ENCODE measurements at places on chromosomes 16 and 17. TPM values are rescaled to one million over a fixed set of nuclear protein-coding genes. Genes with fewer than 3 reads are reported as not detected.

Gene TEDC2
- 1.7 TPM for total RNA-seq

Gene NFATC2IP
- total RNA-seq: 15.4 TPM

Gene HSPB9
- not detected for total RNA-seq

Gene HEATR3
- total RNA-seq: 23.9 TPM

Gene SLC38A8
- total RNA-seq: not detected

Gene EPOP
- 0.33 TPM for total RNA-seq

Gene CCL1
- total RNA-seq: not detected

Gene GAS2L2
- not detected for total RNA-seq

Gene CRYBA1
- not detected for total RNA-seq

Gene EVPL
- not detected for total RNA-seq

Gene TP53TG3C
- not detected for total RNA-seq

Gene FBXL16
- not detected for total RNA-seq

Data from fibroblast of lung (primary cell).